ENCODE measurements at places on chromosomes 13 and 19.
A peak's percentile ranks its signal among the peaks of the same experiment; 100 is the strongest.

GRCh38 chr13:106416645-106417044, 118.8 kb downstream of the EFNB2 start:
- DNase-seq, result no peak

DNA sequence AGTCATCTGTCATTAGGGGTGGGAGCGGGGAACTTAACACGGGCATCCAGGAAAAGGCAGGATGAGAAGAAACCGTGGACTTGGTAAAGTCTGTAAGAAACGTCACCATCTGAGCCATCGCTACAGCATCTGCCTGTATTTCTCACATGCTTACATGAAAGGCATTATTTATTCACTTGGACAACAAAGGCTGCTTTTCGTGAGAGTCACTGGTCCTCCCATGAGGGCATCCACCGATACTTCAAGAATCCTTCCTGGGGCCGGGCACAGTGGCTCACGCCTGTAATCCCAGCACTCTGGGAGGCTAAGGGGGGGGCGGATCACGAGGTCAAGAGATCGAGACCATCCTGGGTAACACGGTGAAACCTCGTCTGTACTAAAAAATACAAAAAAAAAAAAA, 16.1 kb downstream of the ZNF446 start:
- no peak for DNase-seq

DNA sequence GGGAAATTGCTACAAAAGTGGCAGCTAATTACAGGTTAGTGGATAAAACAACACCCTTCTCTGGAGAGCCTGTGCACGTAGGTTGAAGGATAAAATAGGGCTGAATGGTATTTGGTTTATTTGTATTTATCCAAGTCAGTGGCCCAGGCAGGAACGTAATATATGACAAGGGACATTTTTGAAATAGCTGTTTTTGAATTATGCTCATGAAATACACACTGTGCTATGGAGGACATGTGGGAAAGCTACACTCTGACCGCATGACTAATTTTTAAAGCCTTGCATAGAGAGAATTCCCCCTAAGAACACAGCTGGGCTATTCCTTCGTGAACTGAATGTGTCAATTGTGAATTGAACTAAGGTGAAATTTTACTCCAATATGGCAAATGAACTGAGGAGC, 292.1 kb upstream of the MAB21L1 start:
- DNase-seq, result no peak

DNA sequence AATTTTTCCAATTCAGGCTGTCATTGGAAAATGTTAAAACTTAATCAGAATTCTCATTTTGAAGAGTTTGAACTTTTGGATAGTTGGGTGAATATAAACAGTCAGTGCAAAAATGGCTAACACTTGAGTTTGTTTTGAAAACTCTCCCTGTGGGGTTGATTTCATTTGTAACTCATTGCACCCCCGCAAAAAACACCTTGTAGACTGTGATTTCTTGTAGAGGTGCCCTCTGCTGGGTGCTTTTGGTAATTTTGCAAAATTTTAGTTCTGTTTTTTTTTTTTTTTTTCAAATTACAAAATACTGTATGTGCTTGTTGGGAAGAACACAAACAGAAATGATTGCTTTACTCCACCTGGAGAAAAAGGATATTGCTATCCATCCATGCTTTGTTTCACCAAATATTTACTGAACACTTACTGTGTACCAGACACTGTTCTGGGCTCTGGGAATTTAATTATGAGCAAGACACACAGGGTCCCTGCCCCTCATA, 28.2 kb upstream of the GPI start:
- DNase-seq, result peak; percentile 36

DNA sequence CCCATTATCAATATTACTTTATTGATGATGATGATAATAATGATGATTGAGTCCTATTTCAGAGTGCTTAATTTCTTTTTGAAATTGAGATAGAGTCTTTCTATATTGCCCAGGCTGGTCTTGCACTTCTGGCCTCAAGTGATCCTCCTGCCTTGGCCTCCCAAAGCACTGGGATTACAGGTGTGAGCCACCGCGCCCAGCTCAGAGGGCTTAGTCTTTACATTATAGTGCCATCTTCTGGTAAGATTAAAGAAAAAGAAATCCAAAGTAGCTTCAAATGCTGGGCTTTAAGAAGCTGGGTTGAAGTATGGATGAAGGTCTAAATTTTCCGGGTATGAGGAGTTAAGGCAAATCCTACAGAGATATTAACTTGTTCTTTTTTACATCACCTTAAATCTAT, 3.4 kb upstream of the ZNF333 start:
- no peak for DNase-seq

DNA sequence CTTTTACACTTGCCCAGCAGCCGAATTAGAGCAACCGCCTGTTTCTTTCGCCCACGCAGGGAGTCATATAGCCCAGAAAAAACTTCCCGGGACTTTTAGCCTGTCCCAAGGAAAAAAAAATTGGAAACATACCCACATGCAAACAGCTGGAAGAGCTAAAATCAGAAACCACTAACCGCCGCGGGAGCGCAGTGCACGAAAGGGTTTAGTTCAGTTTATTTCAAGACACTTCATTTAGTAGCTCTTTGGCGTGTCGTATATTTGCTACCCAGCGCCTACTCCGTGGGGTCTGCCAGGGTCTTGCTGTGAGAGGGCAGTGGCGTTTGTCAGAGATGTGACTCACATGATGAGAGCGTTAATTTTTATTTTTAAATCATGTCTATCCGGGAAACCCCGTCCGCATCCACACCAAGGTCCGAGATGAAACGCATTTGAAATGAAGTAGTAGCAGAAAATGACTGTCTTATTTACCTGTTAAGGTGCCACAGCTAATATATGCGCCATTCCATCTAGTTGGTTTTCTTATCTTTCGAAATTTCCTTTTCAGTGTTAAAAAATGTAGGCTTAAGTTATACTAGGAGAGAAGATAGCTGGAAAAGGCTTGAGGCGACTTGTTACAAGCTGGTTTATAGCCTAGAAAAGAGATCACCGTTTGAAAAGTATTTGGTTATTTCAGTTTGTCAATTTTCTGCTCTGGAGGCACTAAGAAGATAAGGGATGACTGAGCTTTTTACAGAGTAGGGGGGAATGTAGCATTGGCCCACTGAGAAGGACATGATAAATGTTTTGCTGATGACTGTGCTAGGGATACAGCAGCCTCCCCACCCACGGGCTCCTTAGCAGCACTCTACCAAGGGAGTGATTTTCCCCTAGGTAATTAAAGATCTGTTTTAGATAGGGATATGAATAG, 1.7 kb downstream of the KLF5 start:
- DNase-seq, result no peak

DNA sequence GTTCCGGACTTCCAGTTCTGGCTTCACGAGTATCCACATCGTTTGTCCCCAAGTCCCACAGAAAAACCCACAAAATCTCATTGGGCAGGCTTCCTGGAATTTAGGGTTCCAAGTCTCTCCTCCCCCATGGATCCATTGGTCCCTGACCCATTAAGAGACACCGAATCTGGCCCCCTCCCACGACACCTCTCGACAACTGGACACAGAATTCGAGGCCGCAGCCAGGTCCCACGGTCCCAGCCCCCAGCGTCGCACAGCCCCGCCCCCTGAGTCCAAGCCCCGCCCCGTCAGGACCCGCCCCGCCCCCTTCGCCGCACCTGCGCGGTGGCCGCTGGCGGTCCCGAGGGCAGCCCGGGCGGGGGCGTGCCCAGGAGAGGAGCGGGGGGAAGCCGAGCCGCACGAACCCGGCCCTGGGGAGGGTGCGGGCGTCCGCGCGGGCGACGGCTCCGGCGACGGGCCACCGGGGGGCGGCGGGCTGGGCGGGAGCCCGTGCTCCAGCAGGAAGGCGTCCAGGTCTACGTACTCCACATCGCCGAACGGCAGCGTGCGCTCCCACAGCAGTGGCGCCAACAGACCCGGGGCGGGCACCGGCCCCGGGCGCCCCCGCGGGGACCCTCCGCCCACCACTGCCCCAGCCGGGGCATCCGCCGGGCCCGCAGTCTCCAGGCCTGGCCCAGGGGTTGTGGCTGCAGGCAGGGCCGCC, 1.8 kb downstream of the DBP start:
- no peak for DNase-seq

DNA sequence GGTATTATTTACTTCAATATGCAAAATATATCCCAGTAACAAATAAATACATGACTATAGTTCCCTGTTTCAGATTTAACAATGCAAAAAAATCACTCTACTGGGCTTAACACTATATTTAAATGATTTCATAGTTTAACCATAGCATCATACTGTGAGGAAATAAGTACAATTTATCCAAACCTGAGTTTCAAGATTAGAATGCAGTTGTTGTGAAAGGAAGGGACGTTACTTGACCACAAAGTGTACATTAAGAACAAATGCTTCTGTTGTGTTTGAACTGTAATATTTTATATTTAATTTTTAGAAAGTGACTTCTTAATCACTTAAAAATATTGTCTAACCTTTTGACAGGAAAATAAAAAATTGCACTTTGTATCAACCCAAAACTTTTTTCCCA, 1747.9 kb upstream of the SPRY2 start:
- DNase-seq, result no peak

DNA sequence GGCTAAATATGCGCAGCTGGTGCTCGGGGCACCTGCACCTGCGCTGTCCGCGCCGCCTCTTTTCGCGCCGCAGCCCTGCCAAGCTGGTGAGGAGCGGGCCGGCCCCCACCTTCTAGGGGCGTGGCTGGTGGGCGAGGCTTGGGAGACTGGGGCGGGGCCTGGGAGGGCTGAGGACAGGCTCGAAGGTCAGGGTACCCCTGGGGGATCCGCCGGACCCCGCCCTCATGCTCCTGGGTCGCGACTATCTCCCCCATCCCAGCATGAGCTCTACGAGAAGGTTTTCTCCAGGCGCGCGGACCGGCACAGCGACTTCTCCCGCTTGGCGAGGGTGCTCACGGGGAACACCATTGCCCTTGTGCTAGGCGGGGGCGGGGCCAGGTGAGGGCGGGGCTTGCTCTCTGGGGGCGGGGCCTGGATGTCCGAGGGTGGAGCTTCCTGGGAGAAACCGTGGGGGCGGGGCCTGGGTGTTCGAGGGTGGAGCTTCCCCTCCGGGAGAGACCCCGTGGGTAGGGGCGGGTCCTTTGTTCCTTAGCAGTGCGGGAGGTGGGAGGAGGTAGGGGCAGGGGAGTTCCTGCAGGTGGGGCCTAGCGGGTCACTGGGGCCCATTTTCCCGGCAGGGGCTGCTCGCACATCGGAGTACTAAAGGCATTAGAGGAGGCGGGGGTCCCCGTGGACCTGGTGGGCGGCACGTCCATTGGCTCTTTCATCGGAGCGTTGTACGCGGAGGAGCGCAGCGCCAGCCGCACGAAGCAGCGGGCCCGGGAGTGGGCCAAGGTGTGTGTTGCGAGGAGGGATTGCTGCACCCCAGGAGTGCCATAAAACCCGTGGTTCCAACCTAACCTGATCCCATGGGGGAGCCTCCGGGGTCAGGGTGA, 19.7 kb downstream of the PNPLA6 start:
- DNase-seq, result no peak

Data from neural crest cell (in vitro differentiated cells).